ENCODE measurements at places on chromosomes 5 and 9. TPM values are rescaled to one million over a fixed set of nuclear protein-coding genes. Genes with fewer than 3 reads are reported as not detected.

DNA sequence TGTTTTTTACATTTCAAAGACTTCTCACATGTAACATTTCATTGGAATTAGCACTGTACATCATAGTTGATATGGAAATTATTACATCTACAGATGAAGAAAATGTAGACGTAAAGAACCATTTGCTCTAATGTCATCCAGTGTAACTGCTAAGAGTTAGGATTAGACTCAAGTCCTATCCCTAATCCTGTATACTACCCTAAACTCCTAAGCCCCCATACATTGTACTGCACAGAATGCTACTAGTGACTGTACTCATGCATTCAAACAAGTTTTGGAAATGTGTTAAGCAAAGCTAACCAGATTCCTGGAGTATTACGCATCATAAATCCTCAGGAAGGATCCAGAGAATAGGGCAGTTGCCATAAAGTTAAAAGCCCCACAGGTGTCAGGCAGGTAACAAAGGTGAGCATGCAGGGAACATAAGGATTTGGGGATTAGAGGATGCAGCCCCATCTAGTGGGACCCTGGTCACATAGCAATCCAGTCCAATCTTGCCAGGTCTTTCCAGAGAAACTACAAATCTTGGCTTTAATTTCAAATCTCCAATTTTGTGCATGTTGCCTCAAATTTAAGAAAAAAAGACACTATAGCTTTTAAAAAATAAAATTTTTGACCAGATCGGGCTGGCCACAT lies 32.0 kb downstream of the HAVCR1 start:
- no peak for DNase-seq

DNA sequence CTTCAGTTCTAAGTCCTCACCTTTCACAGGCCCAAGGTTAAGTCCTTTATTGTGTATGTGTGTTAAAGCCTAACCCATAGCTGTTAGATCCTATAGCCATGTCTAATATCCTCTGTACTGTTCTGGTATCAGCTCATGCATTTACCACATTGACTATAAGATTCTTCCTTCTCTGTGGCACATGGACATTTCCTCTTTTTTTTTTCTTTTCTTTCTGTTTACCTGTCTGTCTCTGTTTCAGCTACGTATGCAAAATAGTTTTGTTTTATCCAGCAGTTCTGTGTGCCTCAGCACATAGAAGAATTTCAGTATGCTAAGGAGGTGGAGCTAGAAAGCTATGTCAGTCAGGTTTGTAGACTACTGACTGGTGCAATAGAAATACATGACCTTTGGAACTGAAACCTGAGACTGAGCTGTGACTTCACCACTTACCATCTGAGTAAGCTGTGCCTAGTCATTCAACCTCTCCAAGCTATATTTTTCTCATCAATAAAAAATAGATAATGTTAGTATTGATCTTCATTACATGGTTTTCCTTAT lies 155.6 kb upstream of the VLDLR start:
- DNase-seq = no peak

DNA sequence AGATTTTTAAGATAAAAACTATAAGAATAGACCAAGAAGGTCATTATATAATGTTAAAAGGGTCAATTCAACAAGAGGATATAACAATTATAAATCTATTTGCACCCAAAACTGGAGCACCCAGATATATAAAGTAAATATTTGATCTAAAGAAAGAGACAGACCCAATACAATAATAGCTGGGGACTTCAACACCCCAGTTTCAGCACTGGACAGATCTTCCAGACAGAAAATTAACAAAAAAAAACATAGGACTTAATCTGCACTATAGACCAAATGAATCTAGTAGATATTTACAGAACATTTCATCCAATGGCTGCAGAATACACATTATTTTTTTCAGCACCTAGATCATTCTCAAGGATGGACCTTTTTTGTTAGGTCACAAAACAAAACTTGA lies 331.9 kb downstream of the SPOCK1 start:
- DNase-seq = no peak

DNA sequence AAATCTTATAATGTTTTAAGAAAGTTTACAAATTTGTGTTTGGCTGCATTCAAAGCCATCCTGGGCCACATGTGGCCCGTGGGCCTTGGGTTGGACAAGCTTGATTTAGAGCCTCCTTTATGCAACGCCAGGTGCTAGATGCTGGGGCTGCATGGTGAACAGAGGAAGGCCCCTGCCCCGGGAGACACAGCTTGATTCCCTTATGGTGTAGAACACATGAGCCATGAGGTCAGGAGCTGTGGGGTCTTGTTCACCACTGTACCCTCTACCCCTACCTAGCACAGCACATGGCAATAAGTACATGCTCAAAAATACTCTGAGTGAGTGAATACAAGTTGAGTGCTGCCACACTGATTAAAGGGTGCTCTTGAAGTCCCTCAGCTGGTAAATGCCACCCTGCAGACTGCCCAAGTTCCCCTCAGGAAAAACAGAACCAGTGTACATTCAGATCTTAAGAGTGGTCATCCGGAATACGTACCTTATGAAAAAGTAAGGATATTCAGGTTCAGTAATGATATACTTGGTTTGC lies 71.9 kb downstream of the ARRDC3 start:
- DNase-seq = no peak

The HOMER1 gene
- total RNA-seq = 12.6 TPM

The KCNN2 gene
- total RNA-seq = 2.6 TPM

The SPARC gene
- total RNA-seq = 2,230 TPM

DNA sequence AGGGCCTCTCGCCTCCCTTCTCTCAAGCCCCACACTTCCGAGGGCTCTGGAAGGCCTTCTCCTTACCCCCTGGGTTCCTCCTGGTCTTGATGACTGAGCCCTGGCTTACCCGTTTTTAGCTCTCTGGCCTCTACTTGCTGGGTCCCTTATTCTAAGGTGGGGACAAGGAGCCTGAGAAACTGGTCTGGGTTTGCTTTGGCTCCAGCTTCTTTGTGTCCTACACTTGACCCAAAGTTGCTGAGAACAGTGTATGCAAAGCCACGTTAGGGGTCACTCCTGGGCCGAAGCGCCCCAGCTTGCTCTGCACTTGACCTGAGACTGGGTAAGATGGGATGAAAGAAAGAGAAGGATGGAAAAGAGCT lies 788 bp downstream of the ZNF346 start:
- DNase-seq = no peak

- no peak for DNase-seq
Measured at GRCh38 chr5:2303431-2304100, 420.8 kb upstream of the IRX4 start.

- DNase-seq = peak; percentile 28
Measured at GRCh38 chr9:29740518-29740917, 2167.2 kb upstream of the C9orf72 start.

GRCh38 chr9:89988458-89988857 lies 383.6 kb downstream of the GADD45G start:
- no peak for DNase-seq

DNA sequence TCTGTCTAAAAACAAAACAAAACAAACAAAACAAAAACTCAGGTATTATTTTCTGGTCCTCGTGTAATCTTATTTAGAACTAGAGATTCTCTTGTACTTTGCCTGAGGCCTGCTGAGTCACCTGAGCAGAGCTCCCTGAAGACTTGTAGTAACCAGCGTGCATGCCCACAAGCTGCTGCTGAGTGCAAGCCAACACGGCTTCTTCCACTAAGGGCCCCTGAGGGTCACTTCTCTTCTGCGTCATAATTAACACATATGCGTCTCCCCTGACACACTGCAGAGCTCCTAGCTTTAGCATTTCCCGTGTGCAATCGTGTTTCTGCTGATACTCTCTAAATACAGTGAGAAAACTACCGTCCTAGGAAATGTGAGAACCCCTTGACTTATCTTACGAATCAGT lies 10.9 kb upstream of the NDFIP1 start:
- no peak for DNase-seq

DNA sequence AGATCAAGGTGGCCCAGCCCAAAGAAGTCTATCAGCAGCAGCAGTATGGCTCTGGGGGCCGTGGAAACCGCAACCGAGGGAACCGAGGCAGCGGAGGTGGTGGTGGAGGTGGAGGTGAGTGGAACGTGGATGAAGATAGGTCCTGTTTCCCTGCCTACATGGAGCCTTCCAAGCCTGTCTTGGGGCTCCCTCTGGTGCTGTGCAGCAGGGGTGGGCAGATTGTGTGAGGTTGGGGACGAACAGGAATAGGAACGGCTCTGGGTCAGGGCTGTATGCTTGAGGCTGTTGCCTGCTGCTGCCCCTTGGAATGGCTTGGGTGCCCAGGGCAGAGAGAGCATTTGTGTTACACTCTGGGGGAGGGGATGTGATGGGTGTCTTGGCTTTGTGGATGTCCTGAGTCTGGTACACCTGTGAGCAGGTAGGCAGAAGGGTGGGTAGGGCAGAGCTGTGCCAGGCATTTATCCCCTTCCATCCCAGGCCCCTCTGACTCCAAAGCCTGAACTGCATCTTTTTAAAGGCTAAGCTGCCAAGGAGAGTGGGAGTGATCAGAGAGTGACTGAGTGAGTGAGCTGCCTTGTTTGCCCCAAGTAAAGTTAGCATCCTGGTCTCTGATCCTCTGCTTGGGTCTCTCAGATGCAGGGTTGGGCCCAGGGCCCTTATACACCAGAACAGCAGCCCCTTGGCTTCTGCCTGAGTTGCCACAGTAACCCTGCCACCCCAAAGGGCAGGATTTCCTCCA lies 5.2 kb downstream of the HNRNPAB start:
- no peak for DNase-seq

DNA sequence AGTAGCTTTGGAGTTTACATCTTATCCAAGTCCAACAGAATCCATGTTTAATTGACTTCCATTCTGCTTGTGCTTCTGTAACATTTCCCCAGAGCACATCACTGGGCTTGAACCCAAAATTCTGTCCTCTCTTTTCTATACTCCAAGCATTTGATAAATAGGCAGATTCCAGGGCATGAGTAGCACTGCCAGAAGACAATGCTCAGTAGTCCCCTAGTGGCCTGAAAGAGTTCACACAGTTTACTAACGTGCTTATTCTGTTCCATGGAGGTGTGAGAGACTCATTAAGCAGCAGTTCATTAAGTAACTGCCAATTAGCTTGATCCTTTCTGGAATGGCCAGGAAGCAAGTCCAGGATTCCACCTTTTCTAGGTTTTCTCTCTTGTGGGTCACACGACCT lies 9.4 kb upstream of the GABRA6 start:
- DNase-seq = no peak

- no peak for DNase-seq
Measured at GRCh38 chr5:152007653-152008335, 83.1 kb upstream of the GLRA1 start.

GRCh38 chr9:116979456-116979855 lies 292.4 kb downstream of the TRIM32 start:
- DNase-seq = no peak

DNA sequence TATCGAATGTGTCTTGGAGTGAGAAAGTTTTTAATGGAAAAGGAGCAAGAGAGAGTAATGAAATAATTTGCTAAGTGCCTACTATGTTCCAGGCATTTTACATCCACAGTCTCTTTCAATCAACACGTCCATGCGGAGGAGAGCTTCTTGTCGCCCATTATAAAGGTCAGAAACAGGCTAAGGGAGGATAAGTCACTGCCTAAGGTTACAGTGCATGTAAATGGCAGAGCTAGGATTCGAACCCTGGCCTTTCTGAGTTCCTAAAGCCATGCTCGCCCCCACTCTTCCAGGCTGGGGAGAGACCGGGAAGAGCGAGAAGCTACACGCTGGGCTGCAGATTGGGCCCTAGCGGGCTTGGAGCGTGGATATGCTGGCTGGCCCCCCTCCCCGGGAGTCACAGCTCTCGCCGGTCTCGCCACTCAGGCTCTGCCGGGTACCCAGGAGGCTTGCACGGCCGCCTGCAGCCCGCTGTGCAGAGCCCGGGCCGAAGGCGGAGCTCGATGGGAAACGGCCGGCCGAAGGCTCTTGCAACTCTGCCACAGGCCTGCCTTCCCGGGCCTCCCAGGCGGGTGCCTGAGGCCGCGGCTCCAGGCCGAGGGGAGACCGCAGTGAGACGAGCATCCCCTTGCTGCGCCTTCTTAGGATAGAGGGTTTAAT lies 775 bp upstream of the LHX2 start:
- DNase-seq = no peak

GRCh38 chr5:80035839-80036238 lies 691 bp downstream of the THBS4 start:
- DNase-seq = no peak

DNA sequence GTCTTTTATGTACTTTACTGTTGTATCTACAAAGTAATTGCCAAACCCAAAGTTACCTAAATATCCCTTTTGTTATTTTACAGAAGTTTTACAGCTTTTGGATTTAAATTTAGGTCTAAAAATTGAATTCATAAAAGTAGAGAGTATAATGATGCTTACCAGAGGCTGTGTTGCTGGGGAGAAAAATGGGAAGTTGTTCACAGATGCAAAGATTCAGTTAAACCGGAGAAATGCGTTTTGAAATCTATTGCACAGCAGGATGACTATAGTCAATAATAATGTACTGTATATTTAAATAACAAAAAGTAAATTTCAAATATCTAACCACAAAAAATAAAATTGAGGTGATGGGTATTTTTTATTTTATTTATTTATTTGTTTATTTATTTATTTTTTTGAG lies 2.6 kb upstream of the ANKRD18A start:
- no peak for DNase-seq

DNA sequence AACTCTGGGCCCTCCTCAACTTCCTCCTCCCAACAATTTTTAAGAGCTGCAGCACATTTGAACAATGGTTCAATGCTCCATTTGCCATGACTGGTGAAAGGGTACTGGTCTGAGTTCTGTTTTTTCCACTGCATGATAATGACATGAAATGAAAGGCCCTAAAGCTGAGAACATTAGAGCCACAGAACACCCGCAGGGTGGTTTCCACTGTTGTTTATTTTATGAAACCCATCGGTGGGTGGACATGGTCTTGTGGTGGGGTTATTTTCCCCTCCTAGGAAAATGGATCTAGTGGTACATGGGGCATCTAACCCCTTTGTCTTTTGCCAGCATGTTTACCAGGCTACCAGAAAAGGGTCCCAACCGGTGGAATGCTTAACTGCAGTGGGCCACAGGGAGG lies 71.8 kb downstream of the SMARCA2 start:
- no peak for DNase-seq

The MLANA gene
- total RNA-seq = not detected

- no peak for DNase-seq
Measured at GRCh38 chr5:42216904-42217303, 206.3 kb upstream of the GHR start.

DNA sequence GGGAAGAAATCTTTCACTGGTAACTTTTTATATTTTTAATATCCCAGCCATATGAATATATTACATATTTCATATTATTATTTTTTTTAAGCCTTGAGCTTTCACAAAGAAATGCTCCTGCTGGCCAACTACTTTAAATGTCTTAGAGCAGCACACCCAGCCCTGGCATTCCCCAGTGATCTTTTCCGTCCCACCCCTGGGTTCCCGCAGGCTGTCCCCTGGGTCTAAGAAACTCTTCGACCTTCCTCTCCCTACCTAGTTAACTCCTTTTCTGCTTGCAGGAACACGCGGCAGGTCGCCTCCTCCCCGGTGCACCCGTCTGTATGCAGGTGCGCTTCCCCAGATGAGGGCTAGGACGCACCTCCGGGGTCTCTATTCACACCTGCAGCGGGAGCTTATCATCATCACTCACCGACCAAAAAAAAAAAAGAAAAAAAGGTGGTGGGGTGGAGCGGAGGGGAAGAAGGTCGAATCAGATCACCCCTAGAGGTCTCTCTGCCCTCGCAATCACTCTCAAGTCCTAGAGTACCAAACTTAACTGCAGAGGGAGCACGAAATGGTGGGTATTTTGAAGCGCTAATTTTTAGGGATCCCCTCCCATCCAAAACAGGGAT lies 696 bp downstream of the ZFP62 start:
- no peak for DNase-seq

The SLC38A9 gene
- total RNA-seq = 32.2 TPM
